ENCODE measurements at places on chromosomes 12 and 14.

- no peak for DNase-seq
Measured at GRCh38 chr12:105393587-105393986, 63.1 kb downstream of the C12orf75 start.

GRCh38 chr14:101184104-101184455 lies 280.6 kb upstream of the RTL1 start:
- DNase-seq, result no peak

- DNase-seq, result no peak
Measured at GRCh38 chr12:53483979-53484377, 15.3 kb downstream of the MAP3K12 start.

DNA sequence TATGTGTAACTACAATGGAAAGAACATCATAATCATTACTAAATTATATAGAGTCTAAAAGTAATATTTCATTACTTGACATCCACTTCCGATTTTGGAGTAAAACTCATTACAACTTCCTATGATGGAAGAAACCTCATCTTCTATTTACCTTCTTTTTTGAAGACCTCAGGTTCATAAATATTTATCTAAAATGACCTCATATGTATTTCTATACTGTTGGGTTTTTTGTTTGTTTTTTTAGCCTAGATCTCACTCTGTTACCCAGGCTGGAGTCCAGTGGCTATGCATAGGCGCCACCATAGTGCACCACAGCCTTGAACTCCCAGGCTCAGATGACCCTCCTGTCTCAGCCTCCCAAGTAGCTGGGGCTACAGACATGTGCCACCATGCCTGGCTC lies 39.9 kb upstream of the BMAL2 start:
- DNase-seq, result no peak

DNA sequence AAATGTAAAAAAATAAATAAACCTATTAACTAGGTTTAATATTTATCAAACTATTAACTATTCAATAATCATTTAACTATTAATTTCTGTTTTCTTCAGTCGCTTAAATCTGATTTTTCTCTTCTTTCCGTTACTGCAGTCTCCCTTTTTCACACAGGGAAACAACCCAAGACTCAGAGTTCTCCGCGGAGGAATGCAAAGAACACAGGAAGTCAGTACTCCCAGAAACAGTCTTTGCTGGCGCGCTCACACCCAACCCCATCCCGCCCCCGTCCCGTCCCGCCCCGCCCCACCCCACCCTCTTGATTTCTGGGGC lies 351 bp upstream of the METTL17 start:
- no peak for DNase-seq

GRCh38 chr12:53599579-53599978 lies 26.6 kb downstream of the ATF7 start:
- DNase-seq, result no peak

DNA sequence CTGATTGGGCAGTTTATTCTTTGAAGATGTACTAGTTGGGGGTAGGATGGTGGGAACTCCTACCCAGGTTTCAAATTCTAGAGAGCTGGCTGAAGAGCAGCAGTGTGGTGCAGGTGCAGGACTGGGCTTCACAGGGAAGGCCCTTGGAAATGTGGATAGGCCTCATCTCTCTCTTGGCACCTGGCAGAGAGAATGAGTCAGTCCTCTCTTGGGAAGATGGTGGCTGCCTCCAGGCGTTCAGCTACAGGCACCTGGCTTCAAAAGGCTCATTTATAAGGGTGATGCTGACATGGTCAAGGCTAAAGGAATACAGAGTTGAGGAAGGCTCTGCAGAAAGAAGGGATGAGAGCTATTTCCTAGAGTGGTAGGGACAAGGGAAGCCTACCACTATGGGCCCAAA lies 179.7 kb upstream of the VASH1 start:
- DNase-seq, result no peak

GRCh38 chr12:49212572-49212971 lies 23.7 kb upstream of the TUBA1A start:
- no peak for DNase-seq

- DNase-seq, result no peak
Measured at GRCh38 chr12:76444408-76444984, 96.3 kb upstream of the BBS10 start.

DNA sequence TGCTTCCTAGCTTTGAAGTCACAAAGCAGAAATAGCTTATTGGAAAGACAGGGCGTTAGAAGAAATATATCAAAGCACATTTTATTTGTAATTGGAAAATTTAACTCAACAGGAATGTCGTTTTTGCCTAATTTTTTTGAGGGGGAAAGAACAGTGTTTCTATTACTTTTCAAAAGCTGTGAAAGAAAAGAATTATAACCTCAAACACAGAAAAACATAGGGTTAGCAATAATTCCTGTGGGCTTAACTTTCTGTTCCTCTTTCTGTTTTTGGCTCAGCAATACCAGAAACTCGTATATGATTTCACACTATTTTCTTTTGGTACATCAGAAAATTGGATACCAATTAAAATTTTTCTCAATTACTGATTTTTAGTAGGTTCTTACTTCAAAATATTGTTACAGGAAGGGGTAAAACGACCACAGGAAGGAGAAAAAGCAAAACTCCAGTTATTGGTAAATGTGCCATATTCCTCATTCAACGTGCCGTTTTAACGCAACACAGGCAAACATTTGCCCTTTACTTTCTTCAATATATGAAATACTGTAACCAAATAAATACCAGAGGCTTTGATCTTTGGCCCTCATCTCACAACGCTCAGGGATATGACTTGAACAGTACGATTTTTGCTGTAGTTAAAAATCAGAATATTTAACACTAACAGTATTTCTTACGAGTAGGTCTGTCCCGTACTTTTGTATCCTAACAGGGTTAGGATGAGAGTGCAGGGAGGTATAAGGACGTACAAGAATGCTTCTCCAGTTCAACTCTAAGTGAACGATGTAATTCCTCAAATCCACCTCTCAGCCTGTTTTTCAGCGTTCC lies 1.3 kb upstream of the RNU6-7 start:
- no peak for DNase-seq

DNA sequence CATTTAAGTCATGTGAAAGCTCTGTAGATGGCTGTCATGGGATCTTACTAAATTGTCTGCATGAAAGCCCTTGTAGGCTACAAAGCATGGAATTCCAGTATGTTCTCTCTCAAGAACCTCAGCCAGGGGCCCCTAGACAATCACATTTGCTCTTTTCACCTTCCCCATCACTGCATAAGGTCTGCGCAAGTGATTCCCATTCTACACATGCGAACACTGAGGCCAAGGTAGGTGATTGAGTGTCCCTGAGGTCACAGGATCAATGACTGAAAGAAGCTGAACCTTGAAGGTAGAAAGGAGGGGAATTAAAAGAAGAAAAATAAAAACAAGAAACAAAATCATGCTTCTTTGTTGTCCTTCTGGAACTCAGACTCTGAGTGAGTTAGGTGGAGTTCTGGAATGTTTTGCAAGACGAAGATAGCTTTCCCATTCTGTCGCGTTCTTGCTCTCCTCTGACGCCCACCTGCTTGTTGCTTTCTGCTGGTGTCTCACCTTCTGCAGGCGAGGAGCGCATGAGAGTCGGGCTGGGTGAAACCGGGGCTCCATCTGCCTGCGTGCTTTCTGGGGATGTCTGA lies 79.9 kb downstream of the SPRING1 start:
- DNase-seq, result no peak

DNA sequence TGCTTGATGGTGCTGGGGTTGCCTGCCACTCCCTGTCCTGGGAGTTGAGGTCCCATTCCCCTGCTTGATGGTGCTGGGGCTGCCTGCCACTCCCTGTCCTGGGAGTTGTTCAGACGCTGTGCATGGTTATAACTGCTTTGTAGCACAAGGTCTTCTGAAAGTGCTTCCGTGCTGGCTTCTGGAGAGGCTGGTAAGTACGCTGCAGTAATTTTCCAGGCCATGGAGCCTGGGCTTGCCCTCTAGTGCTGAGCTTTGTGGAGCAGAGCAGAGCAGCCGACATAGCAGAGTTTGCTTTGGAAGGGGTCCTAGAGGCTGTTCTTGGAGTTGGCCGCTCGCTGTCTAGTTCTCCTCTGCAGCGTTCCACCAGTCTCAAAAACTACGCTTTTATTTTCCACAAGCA lies 6.3 kb downstream of the B4GALNT3 start:
- no peak for DNase-seq

DNA sequence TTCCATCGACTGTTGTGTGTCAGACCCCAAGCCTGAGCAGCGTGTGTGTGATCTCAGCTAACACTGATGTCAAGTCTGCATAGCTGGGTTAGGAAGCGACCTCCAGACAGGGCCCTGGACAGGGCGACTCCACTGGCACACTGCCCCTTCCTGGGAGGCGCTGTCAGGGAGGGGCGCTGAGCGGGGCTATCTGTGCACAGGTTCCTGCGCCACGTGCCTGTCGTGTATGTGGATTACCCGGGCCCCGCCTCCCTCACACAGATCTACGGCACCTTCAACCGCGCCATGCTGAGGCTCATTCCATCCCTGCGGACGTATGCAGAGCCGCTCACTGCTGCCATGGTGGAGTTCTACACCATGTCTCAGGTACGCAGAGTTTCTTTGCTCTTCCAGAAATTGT lies 53.9 kb downstream of the DYNC1H1 start:
- no peak for DNase-seq

DNA sequence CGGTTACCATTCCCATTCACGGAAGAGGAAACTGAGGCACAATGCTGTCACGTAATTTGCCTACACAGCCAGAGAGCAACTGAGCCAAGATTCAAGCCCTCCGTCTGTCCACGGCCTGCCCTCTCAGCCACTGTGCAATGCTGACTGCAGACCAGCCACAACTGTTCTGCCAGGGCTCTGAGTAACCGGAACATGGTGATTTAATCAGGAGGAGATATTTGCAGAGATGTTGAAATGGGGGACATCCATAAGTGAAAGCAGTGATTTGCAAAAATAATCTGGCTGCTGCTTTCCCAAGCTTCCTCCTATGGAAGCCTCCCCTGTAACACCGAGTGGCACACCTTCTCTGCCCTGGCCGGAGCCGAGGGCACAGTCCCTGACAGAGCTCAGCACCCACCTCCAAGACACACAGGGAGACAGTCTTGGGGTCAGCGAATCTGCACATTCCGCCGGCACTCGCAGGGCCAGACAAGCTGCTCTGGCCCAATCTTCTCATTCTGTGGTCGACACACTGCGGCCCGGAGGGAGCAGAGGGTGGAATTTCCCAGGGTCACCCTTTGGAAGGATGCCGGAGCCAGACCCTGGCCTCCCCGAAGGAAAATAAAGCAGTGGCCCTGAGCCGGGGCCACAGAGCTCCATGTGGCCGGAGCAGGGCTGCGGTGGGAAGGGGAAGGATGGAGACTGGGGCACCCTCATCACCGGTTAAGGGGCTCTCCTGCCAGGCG lies 158.2 kb upstream of the DIO3 start:
- DNase-seq, result no peak

GRCh38 chr12:21541773-21542172 lies 15.7 kb downstream of the SPX start:
- DNase-seq, result no peak

GRCh38 chr12:93039062-93039461 lies 110.0 kb upstream of the EEA1 start:
- no peak for DNase-seq

- DNase-seq, result no peak
Measured at GRCh38 chr12:123041811-123042655, 61.6 kb downstream of the ARL6IP4 start.
